Esophagus muscularis mucosa (tissue), 4 donors: ENCODE measurements at places on chromosomes 12 and 14.

GRCh38 chr12:113755098-113755497 lies 211.0 kb downstream of the RBM19 start:
- DNase-seq, result no peak

GRCh38 chr14:74476107-74476506 lies 17.0 kb downstream of the NPC2 start:
- no peak for DNase-seq

DNA sequence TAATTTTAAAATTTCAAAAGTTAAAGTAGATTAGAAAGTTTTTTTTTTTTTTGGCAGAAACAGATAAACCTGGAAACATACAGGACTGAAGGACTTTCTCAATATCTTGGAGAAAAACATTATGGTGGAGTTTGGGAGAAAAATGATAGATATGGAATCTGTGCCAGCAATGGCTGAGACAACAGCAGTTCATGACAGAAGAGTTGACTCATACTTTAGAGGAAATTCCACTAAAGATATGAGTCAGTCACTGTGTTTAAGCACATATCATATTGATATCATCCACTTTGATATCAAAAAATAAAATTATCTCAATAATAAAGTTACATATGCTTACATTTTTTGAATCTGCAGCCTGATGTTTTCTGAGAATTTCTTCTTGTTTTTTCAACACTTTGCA lies 193.9 kb upstream of the OR4E1 start:
- no peak for DNase-seq

GRCh38 chr14:106309423-106309822 lies 783.0 kb downstream of the TMEM121 start:
- DNase-seq, result no peak

DNA sequence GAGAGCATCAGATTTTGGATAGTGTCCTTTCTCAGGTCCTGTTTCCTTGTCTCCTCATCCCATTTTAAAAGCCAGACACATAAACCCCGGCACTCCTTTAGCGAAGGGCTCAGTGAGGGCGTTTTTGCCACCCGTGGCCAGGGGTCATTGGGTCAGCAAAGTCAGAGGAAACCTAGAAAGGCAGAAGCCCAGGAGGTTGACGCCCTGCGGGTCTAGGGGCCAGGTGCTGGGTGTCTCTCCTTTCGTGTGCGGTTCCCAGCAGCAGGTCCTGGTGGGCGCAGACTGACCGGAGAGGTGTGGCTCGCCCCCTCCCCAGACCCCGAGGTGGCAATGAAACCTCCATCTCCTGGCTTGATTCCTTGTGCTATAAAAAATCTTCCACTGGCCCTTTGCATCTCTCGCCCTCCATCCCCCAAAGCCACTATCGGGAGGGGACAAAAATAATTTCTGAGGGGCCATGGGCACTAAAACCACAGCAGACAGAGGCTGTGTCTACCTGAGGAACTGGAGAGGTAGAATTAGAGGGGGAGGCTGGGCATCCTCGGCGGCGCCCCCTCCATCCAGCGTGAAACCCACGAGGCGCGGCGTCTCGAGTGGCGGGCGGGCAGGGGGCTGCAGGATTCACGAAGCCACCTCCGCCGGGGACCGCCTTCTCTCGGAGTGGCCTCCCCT lies 858 bp upstream of the FRMD6 start:
- no peak for DNase-seq

GRCh38 chr14:39232554-39233415 lies 930 bp upstream of the MIA2 start:
- DNase-seq, result no peak

GRCh38 chr14:23207146-23207540 lies 23.7 kb upstream of the SLC7A8 start:
- DNase-seq, result no peak

GRCh38 chr12:108647585-108648287 lies 14.0 kb upstream of the SELPLG start:
- DNase-seq, result no peak
